HTR-8/SVneo (cell line): ENCODE measurements at places on chromosomes 7 and 10.
A peak's percentile ranks its signal among the peaks of the same experiment; 100 is the strongest.

DNA sequence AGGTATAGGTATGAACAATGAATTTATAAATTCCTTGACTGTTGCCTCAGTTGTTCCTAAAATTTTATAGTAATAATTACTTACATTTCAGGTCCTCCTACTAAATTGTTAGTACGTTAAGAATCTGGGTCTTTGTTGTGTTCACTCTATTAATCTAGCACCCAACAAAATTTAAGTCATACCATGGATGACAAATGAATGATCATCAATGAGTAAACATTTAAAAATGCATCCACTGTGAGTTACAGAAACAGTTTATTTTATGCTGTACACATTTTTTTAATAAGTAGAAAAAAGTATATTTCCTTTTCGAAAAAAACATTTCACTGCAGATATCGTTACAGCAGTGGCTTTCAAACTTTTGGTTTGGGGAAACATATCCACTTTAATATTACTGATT lies 265.2 kb downstream of the PCLO start:
- DNase-seq: no peak

GRCh38 chr10:27369880-27370279 lies 129.3 kb upstream of the ACBD5 start:
- DNase-seq: peak; percentile 19

DNA sequence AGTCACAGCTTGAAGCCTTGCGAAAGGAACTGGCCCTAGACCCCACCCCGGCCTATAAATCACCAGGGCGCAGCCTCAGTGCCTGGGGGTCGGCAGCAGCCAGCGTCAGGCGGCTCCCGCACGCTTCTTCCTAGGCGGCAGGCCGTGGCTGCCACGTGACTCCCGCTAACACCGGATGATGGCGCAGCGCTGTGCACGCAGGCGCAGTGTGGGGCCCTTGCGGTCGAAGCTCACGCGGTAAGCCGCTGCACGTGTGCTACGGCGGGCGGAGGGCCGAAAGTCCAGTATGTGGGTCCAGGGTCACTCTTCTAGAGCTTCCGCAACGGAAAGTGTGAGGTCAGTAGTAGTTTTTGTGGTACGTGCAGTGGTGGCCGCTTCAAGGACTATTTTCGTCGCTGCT lies at the start of gene STK31:
Gene STK31, plus strand, starts transcription at position 220 of the 400 bp plus-strand sequence. Its CDS starts 67 bp downstream, at position 287.
- no peak for DNase-seq

- no peak for DNase-seq
These were observed 26.4 kb downstream of the MBL2 start for GRCh38 chr10:52746169-52746568.

DNA sequence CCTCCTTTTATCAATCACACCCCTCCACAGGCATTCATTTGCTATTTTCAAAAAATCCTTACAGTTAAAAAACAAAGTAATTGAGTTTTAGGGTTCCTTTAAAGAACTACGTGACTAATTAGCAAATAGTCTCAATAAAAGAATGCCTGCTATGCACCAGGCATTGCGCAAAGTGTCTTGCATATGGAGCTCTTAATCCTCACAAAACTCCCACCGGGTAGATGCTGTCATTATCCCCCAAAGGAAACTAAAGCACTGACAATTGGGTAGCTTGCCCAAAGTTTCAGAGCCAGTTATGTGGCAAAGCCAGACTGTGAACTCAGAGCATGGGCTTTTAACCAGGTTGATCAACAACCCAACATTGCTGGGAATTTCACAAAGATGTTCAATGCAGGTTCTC lies 305.7 kb downstream of the ELMO1 start:
- no peak for DNase-seq

DNA sequence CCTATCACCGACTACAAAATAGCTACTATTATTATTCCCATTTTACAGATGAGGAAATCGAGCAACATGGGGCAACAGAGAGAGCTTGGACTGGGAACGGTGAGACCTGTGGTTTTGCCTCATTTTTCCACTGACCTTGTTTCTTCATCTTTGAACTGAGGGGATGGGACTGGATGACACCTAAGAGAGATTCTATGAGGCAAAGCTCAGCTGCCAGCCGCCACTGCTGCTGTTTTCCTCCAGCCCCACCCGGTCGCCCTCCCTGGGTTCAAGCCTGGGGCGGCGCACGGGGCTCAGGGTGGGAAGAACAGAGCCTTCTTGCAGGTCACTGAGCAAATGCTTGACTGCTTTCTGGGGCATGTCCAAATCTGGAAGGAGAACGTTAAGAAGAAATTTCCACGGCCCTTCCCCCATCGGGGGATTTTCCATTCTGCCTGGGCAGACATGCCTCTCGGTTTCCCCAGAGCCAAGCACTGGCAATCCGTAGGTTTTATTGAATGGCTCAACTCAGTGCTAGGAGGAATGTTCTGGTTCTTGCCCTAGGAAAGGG lies 12.3 kb downstream of the DDIT4 start:
- no peak for DNase-seq

DNA sequence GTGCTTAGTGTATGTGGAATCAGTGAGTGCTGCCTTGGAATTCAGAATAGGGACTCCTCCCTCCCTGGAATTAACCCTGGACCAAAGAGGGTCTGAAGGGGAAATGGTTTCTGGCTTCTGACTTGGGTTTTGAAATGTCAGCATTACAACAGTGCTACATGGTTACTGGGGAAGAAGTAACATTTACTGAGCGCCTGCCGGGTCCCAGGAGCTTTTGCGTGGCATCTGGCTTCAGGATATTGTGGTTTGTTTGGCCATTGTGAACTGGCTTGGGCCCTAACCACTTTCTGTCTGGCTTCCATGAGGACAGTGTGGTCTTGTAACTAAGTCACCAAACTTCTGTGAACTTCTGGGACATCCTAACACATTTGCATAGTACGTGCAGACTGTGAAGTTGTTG lies 21.3 kb downstream of the TSPAN15 start:
- no peak for DNase-seq

DNA sequence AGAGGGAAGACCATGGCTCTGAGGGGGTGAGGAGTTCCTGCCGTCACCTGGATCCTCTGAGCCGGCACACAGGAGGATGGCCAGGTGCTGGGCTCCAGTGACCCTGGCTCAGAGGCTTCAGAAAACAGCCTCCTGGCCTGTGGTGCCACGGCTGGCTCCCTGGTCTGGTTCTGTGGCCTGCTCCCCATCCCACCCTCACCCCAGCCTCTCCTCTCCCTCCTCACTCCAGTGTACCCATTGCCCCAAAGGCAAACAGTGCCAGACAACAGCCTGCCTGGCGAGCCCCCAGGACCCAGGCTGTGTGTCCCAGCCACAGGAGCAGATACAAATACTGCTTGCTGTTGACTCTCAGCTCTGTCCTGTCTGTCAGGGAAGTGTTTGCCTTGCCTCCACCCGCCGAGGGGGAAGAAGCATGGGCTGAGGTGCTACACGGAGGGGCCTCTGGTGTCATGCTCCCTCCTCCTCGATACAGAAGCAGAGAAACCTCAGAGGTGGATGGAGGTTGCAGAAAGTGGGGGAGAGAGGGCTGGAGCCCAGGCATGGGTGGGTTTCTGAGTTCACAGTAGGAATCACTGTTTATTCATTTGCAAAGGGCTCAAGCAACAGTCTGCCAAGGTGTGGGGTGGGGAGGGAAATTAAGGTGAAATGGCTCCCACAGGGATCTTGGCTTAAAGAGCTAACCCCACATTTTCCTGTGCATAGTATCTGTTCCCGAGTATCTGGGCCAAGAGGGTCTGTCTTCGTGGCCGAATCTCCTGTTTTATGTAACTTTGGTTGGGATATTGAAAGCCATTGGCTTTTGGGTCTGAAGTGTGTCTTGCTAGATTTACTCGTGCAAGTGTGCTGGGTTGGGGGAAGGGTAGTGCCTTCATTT lies 5.5 kb downstream of the ADRA2A start:
- no peak for DNase-seq

- DNase-seq: peak; percentile 59
These were observed 5.1 kb upstream of the SLC16A12 start for GRCh38 chr10:89540420-89540949.

GRCh38 chr7:26556061-26556881 lies 264.6 kb downstream of the SNX10 start:
- DNase-seq: no peak

GRCh38 chr10:102517553-102517952 lies 13.8 kb downstream of the SUFU start:
- no peak for DNase-seq

DNA sequence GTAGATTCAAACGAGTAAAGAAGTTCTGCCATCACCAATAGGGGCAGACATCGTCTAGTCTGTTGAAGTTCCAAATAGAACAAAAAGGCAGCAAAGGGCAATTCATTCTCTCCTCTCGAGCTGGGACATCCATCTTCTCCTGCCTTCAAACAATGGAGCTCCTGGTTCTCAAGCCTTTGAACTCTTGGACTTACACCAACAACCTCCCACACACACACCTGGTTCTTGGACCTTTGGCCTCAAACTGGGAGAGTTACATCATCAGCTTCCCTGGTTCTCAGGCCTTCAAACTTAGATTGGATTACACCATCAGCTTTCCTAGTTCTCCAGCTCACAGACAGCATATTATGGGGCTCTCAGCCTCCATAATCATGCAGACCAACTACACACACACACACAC lies 9.8 kb upstream of the GIMAP5 start:
- DNase-seq: no peak

DNA sequence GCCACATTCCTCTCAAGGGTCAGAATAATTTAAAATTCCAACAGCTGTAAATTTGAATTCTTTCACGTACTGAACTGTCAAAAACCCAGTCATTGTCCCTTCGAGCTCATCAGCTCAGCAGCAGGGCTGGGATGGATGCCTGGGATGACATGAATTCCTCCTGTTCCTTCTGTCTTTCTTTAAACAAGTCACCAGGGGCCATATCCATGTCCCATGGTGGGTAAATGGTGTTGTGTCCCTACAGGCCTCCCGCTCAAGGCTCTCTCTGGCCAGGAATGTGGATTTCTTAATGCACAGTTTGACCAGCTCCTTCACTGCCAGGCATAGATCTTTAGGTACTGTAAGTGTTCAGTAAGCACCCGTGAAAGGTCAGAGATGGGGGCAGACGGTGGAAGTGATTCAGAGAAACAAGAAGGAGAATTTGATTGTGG lies 13.8 kb upstream of the TECPR1 start:
- DNase-seq: no peak

DNA sequence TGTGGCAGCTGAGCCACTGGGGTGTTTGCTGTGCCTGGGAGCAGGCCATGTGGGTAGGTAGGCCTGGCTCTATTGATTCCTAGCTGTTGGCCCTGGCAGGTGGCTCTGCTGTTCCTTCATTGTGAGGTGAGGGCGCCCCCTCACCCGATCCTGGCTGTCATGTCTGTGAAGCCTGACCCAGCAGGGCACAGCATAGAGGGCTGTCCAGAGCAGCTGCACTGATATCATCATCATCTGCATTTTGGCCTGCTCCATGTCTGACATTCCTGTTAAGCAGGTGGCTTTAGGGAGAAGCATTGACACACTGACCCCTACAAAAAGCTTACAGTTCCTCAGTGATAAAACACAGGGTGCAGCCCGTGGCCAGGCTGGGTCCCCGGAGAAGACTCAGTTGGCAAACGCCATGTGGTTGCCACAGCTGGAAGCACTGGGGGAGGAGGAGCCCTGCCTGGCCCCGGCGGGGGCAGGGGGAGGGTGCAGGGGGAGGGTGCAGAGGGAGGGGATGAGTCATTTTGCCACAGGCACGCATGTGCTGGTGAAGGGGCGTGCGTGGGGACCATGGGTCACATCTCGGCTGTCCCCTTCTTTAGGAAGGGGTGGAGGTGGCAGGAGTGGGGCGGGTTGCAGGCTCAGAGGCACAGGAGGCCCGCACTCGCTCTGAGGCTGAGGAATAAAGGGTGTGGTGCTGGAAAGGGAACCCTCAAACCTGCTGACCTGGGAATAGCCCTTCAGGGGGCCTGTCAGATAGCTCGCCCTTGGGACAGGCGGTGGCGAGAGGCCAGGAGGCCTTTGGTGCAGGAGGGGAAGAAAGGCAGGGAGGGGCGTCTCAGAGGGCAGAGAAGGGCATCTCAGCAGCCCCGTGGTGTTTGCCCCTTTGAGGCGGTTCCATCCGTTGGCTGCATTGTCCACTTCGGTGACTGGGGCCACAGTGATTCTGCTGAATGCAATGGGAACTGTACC lies 31.6 kb downstream of the IKZF1 start:
- no peak for DNase-seq

- DNase-seq: no peak
These were observed 11.3 kb downstream of the COL26A1 start for GRCh38 chr7:101373812-101374614.

GRCh38 chr7:19181634-19182033 lies 36.4 kb upstream of the FERD3L start:
- no peak for DNase-seq

DNA sequence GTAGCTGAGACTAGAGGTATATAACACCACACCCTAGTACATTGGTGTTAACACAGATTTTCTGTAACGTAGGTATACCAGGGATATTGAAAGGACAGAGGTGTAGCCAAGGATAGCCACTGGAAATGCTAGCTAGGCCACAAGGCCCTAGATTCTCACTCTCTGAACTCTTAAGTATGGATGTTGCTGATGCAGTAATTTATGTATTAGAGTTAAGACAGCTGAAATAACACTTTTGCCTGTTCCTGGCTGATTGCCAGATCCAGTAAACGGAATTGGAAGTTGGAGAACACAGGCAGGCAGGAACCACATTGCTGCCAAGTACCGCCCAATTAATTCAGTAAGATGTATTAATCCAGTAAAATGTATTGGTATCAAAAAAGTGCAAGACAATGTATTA lies 1.8 kb downstream of the CALU start:
- DNase-seq: no peak

DNA sequence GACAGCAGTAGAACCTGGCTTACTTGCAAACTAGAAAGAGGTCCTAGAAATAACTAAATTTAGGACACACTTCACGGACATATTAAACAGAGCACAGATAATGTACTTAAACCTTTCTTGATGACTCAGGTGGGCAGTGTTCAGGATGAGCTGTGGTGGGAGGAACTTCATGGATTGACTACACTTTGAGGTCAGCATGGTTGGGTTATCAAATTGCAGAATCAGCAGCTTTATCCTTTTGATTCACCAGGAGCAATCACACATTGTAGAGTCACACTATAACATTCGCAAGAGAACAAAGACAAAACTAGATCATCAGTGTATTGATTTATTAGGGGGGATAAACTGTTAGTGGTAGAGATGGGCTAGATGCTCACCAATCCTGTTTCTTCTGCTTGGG lies 38.6 kb upstream of the AGK start:
- DNase-seq: no peak

GRCh38 chr7:76338298-76339084 lies 20.3 kb downstream of the YWHAG start:
- DNase-seq: no peak

GRCh38 chr10:49161411-49161997 lies 26.7 kb downstream of the TMEM273 start:
- DNase-seq: peak; percentile 10
